ENCODE measurements at places on chromosomes 1 and 21.

- no peak for DNase-seq
Measured at GRCh38 chr1:200708769-200709168, 29.9 kb upstream of the CAMSAP2 start.

GRCh38 chr1:181324797-181325616, 158.3 kb upstream of the CACNA1E start:
- DNase-seq: no peak

DNA sequence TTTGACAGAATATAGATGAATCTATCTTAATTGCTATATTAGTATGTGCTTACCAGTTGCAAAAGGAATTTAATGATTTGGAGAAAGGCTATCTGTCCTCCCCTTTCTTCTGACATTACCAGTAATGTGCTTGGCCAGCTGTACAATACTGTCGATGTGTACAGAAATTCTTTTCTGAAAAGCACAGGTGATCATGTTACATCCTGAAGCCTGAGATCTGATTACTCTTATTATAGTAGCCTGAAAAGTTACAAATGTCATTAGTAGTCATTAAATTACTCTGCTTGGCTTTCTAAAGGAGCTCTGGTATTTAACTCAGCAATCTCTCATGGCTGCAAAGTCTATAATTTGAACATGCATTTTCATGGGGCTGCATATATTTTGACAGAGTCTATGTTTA, 209.8 kb downstream of the PTPRC start:
- no peak for DNase-seq

- no peak for DNase-seq
Measured at GRCh38 chr1:117059334-117059677, 820 bp upstream of the TTF2 start.

- no peak for DNase-seq
Measured at GRCh38 chr1:22828484-22829308, 118.1 kb downstream of the EPHB2 start.

- no peak for DNase-seq
Measured at GRCh38 chr1:51908499-51908898, 30.0 kb upstream of the NRDC start.

GRCh38 chr1:67097305-67097704, 37.5 kb downstream of the C1orf141 start:
- DNase-seq: no peak

DNA sequence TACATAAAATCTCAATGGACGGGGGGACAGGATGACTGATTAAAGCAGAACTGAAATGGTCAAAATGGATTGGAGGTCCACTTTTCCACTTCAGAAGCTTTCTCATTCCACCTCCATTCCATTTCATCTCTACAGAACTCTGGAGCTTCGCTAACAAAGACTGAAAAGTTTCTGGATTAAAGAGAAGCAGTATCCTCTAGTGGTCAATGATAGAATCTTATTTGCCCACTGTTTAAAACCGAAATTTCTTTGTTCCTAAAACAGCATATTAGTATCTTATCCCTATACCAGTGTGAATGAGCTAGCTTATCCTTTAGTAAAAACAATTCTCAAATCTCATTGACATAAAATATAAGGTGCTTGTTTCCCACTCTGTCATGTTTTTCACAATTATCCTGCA, 890.6 kb downstream of the KCNT2 start:
- no peak for DNase-seq

DNA sequence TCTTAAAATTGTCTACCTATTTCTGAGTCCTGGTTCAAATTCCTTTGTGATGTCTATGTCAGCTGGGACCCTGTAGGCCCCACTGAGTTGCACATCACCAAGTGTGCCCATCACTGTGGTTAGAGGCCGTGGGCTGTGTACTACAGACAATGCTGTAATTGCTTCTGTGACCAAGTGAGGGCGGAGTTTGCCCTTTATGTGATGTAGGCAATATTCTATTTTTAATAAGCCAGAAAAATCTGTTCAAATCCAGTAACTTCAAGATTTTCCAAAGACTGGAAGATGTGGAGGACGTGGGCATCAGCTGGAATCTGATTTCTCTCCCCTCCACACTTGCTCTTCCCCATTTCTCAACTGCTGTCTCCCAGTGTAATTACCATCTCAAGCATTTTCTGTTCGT, 215.4 kb downstream of the PBX1 start:
- DNase-seq: no peak

GRCh38 chr21:44886113-44887075, 12.9 kb upstream of the PTTG1IP start:
- DNase-seq: no peak
